ENCODE measurements at places on chromosomes 6 and 20.

GRCh38 chr6:67880939-67881705 lies 754.0 kb upstream of the ADGRB3 start:
- DNase-seq: no peak

DNA sequence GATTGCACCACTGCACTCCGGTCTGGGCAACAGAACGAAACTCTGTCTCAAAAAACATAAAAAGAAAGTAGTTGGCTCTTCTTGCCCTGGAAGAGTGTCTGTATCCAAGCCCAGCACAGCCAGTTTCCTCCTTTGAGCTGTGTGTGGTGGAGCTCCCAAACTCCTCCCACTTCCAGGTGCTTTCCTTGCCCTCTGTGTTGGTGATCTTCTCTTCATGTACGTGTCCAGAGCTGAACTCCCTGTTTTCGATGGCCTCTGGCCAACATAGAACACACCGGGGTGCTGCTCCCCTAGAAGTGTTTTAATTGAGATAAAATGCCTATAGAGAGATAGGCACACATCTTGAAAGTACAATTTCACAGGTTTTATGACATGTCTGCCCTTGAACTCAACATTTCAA lies 16.7 kb upstream of the SGK2 start:
- no peak for DNase-seq

DNA sequence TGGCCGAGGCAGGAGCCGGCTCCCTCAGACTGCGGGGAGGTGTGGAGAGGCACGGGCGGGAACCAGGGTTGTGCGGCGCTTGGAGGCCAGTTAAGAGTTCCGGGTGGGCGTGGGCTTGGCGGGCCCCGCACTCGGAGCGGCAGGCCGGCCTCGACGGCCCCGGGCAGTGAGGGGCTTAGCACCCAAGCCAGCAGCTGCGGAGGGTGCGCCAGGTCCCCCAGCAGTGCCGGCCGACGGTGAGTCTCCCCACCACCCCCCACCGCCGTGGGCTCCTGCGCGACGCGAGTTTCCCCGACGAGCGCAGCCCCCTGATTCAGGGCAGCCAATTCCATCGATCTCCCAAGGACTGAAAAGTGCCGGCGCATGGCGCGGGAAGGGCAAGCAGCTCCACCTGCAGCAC lies 605.4 kb upstream of the SLC35B3 start:
- DNase-seq: no peak

DNA sequence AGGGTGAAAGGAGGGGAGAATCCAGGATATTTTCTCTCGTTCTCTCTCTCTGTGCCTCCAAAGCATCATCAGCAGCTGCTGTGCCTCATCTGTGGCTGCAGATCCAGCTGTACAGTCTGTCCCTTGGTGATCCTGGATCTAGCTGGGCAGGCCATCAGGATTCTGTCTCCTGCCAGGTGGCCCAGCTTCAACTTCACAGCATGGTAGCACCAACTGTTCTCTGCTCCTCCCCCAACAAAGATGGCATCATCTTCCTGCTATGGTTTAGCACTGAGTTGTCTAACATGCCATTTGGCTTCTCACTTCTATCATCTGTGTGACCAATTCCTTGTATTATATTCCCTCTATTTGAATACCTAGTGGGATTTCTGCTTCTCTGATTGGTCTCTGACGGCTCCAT lies 28.6 kb upstream of the ARFGEF2 start:
- no peak for DNase-seq

- no peak for DNase-seq
These were observed 298.4 kb downstream of the BCKDHB start for GRCh38 chr6:80404889-80405288.

GRCh38 chr20:12837646-12838045 lies 171.1 kb upstream of the SPTLC3 start:
- no peak for DNase-seq

DNA sequence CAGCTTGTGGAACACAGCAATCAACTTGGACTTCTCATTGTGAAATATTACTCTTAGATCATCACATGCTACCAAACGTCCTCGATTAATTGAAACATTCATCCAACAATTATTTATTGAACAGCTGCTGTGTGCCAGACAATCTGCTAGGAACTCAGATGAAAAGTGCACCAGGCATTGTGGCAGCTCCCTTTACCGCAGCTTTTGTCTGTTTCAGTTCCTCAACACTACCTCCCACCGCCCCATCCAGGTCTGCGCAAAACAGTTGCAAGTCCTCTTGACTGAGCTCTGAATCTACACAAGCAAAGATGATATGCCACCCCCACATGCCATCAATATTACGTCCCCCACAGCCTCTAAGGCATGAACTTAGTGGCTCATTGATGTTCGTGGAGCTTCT lies 1094.4 kb upstream of the MAP3K7 start:
- no peak for DNase-seq

GRCh38 chr6:163432300-163432699 lies 17.8 kb downstream of the QKI start:
- DNase-seq: no peak

DNA sequence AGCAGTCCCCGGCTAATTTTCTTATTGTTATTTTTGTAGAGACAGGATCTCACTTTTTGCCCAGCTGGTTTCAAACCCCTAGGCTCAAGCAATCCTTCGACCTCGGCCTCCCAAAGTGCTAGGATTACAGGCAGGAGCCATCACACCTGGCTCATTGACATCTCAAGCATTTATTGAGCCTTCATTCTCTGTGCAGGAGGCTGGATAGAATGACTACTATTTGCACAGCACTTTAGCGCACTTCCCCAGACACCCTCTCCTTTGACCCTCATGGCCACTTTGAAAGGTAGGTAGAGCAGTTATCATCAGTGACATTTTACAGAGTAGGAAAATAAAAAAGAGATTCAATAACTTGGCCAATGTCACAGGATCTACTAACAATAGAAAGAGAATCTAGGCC lies 124.0 kb upstream of the STXBP5 start:
- DNase-seq: no peak

DNA sequence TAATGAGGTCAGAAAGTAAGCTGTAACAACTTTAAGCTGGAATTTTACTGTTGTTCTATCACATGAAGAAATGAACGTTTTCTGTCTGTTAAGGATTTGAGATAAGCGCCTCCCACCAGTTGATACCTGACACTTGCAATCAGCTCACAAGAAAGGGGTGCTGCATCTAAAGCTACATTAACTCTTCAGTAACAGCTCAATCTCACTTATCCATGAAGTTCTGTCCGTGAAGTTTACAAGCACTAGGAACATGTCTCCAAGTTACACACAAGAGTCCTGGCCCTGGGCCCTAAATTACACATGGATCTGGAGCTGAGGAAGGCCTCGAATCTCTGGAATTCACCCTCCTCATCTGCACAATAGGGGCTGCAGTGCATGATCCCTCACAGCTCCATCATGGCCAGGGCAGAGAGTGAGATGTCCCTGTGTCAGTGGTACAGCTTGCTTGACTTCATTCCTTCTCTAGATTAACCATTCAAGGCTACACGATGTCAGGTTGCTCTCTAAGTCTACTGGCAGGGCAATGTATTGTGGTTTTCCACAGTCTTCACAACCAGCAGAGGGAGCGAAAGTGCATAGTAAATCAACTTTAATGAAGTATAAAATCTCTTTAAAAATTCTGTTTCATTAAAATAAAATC lies 182.4 kb upstream of the MCHR2 start:
- no peak for DNase-seq

DNA sequence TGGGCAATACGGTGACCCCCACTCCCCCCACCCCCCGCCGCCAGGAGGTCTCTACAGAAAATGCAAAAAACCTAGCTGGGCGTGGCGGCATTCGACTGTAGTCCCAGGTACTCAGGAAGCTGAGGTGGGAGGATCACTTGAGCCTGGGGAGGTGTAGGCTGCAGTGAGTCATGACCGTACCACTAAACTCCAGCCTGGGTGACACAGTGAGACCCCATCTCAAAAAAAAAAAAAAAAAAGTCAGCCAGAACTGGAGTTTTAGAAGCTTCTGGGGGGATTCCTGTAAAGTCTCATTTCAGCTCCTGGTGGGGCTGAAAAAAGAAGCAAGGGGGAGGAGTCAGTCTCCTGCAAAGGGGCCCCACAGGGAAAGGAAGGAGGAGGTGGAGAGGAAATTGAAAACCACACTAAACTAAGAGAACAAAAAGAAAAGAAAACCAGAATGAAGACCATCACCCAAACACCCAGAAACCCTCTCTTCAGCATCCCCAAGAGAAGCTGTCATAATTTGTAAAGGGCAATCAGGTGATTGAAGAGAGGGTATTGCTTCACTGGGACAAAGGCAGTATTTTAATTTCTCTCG lies 50.4 kb downstream of the NOL4L start:
- DNase-seq: no peak

DNA sequence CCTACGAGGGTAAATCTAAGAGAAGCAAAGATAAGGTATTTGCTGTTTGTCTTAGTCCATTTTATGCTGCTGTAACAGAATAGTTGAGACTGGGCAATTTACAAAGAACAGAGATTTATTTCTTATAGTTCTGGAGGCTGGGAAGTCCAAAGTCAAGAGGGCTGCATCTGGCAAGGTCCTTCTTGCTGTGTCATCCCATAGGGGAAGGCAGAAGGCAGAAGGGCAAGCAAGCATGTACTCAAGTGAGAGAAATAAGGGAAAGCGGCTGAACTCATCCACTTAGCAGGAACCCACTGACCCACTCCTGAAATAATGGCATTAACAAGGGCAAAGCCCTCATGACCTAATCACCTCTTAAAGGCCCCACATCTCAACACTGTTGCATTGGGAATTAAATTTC lies 102.7 kb downstream of the AGPAT4 start:
- DNase-seq: no peak

DNA sequence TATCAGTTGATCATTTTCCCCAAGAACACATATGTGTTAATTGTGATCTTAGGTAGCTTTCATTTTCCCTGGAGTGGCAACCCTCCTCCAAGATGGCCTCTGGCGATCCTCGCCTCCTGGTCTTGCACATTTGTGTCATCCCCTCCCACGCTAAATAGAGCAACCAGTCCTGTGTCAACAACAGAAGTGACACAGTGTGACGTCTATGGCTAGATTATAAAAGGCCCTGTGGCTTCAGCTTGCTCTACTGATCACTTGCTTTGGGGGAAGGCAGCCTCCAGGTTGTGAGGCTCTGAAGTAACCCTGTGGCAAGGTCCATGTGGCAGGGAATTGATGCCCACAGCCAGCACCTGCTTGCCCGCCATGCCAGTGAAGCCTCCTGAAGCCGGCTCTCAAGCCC lies 30.6 kb upstream of the PPP1R14C start:
- no peak for DNase-seq
